DMS79 treated with DMSO at 0.1 percent for 48 hours (cell line): ENCODE measurements at places on chromosomes 7 and 10.

- DNase-seq = peak; percentile 11
These were observed 62.8 kb upstream of the CUX1 start for GRCh38 chr7:101754424-101755159.

DNA sequence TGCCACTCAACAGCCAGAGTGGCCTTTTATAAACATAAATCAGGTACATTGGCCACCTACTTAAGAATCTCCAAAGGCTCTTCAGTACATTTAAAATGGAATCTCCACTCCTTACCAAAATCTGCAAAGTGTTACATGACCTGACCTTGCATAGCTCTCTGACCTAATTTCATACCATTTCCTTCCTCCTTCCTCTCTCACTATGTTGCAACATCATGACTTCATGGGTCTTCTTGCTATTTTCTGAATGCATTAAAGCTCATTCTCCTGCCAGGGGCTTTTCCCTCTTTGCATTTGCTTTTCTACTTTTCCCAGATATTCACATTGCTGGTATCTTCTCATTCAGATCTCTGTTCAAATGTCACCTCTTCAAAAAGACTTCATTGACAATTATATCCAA is 22.1 kb upstream of the PPP1R17 start:
- no peak for DNase-seq

DNA sequence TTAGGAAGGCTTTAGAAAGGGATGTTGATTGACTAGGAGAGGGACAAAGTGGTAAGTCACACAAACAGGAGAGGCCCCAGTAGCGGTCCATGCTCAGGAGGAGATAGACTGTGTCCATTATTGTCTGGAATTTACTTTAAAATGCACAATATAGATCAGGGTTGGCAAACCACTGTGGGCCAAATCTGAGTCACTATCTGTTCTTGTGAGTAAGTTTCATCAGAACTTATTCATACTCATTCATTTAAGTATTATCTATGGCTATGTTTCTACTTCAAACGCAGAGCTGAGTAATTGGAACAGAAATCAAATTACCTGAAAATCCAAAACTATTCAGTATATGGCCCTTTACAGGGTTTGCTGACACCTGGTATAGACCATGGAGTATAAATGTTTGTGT is 166.5 kb downstream of the COL28A1 start:
- no peak for DNase-seq

GRCh38 chr7:4099651-4100050 is 582.4 kb upstream of the FOXK1 start:
- no peak for DNase-seq

DNA sequence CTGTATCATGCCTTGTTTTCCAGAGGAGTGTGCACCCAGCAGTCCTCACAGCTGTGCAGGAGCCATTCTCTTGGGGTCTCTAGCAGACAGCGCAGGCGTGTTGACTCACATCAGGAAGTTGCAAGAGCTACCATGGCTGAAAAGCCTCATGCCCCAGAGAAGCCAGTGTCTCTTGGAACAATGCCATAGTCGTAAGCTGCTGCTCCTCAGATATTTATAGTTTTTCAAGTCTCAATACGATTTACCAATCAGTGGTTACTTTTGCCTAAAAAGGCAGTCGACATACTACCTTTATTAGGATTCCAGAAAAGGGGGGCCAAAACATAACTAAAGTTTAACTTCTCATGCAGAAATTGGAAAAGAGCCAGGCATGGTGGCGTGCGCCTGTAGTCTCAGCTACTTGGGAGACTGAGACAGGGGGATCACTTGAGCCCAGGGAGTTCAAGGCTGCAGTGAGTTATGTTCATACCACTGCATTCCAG is 407.7 kb downstream of the PARD3 start:
- no peak for DNase-seq

- no peak for DNase-seq
These were observed 638.9 kb upstream of the FZD8 start for GRCh38 chr10:36280890-36281499.

DNA sequence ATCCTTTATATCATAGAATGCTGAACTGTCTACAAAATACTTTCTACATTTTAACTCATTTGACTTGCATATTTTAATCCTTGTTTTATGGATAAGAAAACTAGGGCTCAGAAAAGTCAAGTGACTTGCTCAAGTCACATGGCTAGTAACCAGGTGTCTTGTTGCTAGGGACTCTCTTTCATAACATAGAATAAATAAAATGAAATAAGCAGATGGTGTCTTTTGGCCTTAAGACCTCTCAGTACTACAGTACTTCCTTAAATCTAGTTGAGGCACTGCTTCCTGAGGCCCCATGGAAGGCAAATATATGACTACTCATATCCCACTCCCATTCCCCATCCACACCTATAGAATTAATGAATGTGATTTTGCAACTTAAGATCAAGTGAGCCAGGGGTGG is 87.9 kb downstream of the CDK6 start:
- DNase-seq = no peak

- no peak for DNase-seq
These were observed 8.8 kb downstream of the NODAL start for GRCh38 chr10:70432561-70433263.

- no peak for DNase-seq
These were observed 902.6 kb upstream of the MBL2 start for GRCh38 chr10:53675177-53675576.

DNA sequence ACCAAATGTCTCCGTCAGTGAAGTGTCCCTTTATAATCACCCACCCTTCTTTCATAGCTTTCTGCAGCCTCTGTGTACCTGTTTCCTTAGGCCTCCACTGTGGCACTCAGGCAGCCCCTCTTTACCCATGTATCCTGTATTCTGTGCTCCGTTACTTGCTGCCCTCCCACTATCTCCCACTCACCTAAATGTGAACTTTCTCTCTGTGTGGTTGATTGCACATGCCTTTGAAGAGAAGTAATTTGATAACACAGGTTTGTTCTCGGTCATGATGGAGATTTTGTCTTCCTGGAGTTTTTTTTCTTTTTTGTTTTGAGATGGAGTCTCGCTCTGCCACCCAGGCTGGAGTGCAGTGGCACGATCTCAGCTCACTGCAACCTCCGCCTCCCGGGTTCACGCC is 61.5 kb downstream of the REEP3 start:
- DNase-seq = no peak

DNA sequence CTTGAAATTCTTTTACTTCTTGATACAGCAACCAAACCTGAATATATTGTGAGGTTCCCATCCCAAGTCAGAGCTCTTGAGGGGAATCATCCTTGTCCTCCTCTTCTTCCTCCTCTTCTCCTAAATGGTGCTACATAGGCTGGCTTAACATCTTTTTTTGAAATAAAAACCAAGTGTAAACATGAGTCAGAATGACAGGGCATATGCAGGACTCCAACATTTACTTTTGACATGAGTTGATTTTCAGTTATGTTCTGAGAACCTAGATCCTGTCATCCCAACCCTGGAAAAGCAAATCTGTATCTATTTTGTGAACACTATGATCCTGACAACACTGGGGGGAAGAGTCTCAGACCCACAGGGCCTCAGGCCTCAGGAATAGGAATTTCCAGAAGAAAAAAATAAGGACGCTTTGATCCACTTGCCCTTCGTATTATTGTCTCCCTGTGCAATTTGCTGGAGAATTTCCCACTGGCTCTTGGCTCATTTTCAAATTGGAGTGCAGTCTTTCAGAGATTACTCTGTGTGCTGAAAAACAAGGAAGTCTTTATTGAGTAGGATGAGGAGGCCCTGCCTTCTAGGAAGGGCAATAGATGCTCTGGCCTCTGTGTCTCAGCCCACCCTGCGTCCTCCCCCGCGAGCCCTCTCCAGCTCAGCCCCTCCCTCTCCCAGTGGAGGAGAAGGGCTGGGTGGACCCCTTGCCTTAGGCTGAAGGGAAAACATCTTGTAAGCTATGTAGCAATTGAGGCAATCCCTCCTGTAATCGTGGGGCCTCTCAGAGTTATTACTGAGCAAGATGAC is 121.6 kb downstream of the CREB5 start:
- DNase-seq = no peak

GRCh38 chr7:103887853-103888602 is 101.4 kb downstream of the RELN start:
- no peak for DNase-seq

DNA sequence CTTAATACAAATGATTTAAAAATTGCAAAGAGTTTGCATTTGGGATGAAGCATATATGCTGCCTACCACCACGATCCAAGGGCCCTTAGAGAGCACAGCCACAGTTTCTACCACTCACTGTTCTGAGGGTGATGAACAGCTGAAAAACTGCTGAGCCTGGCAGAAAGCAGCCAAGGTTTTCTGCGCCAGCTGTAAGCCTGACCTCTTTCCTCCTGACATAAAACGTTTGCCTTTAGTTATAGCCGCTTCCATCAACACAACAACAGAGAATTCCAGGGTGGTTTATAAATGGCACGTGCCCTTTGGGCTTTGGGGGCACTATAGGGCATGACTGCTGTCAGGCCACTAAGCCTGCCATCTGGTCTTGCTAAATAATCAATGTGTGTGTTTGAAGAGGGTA is 222.8 kb downstream of the RELN start:
- no peak for DNase-seq

GRCh38 chr10:103822107-103822716 is 33.2 kb downstream of the SH3PXD2A start:
- DNase-seq = no peak

DNA sequence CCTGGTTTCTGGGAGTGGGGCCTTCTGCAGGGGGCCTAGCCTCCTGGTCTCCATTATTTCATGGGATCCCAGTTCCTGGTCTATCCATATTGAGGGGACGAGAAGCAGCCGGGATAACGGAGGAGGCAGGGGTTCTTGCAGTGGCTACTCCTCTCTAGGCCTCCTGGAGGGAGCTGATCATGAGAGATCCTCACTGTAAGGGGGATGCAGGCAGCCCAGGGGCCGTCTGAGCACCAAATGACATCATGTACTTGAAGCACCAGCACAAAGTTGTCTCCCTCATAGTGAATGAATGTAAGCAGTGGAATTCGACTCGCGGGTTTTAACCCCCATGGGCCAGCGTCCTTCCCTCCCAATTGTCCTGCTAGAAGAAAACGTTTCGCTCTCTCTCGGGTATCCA is 964 bp upstream of the ADCY1 start:
- DNase-seq = no peak

DNA sequence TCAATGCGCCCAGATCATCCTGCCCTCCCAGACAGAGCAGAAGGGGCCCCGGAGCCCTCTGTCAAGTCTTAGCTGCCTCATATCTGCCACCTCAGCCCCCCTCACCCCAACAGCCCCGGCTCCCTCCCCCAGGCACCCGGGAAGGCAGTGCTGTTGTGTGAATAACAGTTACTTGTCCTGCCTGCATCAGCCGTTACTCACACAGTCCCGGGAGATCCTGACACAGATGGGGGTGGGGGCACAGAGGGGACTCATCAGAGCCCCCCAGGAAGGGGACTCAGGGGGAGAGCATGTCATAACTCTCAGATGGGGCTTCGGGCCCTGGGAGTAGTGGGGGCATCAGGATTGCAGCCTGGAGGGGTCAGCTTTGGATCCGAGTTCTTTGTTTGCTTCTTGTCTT is 12.4 kb upstream of the SERPINE1 start:
- no peak for DNase-seq

DNA sequence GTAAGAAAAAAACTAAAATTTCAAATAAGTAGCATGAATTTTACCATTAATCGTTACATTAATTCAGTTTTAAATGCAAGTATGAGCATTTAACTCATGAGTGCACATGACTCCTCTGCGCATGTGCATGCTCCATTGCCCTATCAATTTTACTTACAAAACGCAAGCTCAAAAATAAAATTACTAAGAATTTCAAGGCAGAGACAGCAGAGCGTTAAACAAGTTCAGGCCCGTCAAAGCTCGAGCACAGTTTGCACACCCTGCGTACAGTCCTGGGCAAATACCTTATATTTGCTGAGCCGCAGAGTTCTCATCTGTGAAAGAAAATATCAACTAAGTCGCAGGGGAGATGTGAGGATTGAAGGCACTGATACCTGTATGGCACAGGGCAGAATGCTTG is 373.6 kb downstream of the BBS9 start:
- no peak for DNase-seq

GRCh38 chr7:69402696-69403095 is 195.6 kb upstream of the AUTS2 start:
- DNase-seq = no peak

- no peak for DNase-seq
These were observed 26.2 kb upstream of the PIK3AP1 start for GRCh38 chr10:96746503-96746902.

- no peak for DNase-seq
These were observed 80.9 kb downstream of the NT5C2 start for GRCh38 chr10:103111918-103112877.

GRCh38 chr7:69208848-69209247 is 389.4 kb upstream of the AUTS2 start:
- DNase-seq = no peak

DNA sequence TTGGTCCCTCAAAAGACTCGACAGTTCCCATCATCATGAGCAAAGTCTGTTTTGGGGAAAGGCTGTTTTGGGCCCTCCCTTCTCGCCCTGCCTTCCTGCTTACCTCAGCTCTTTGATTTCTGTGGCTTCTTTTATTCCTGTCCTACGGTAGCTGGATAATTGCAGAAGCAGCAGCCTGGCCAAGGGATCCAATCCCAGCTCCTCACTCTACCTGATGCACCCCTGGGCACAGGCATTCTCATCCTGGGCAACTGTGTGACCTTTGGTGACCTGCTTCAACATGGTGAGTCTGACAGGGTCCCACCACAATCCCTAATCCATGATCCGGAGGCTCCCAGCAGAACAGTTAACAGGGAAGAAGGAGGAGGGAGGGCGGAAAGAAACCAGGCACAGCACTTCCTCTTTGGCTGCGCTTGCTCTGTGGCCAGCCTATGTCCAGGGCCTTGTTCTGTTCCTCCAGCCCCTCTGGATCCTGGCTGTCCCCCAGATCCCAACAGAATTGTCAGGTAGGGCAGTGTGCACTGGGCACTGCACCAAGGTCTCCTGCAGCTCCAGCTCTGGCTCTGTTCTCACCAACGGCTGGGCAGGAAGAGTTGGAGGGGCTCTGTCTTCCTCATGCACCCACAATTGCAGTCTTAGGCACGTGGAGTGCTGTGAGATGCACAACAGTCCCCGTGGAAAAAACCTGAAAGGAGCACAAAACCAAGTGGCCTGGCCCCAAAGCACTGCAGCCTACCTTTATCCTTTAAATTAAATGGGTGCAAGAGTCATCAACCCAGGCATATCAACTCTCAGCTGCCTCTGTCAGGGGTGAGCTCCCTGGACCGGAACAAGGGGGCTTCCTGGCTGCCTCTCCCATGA is 144.4 kb downstream of the PTPN20 start:
- no peak for DNase-seq

DNA sequence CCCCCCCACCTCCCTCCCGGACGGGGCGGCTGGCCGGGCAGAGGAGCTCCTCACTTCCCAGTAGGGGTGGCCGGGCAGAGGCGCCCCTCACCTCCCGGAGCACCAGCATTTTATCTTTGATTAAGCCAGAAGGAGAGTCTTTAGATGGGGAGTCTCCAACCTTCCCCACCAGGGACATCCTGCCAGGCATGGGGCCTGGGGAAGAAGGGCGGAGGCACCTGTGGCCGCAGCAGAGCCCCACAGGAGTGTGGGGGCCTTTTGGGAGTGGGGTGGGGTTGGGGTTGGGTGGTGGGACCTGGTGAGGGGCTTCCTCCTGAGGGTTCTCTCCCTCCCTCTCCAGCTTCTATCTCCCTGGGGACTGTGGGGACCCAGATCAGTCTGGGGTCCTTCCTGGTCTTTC is 18.2 kb downstream of the ZNF783 start:
- no peak for DNase-seq
